ENCODE measurements at places on chromosomes 16 and 17.

GRCh38 chr17:19978805-19979211 is 1.2 kb upstream of the AKAP10 start:
- DNase-seq = no peak

- DNase-seq = no peak
These were observed 45.5 kb downstream of the CYTH1 start for GRCh38 chr17:78736526-78737079.

DNA sequence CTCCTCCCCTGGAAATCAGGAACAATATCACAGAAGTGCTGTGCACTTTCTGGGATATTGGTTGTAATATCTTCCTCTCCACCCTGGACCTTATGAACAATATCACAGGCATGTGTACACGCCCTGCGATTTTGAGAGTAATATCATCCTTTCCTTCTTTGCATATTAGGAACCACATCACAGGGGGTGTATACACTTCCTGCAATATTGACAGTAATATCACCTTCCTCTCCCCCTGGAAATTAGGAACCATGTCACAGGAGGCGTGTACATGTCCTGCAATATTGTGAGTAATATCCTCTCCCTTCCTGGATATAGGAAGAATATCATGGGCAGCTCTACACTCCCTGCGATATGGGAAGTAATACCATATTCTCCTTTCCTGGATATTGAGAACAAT is 14.2 kb upstream of the TEKT5 start:
- DNase-seq = no peak

- no peak for DNase-seq
These were observed 49.7 kb downstream of the TOX3 start for GRCh38 chr16:52497067-52497816.

GRCh38 chr17:79073706-79074088 is 927 bp upstream of the ENGASE start:
- no peak for DNase-seq

GRCh38 chr16:50114357-50115129 is 38.6 kb upstream of the TENT4B start:
- DNase-seq = no peak

GRCh38 chr17:41800601-41801373 is 11.0 kb downstream of the P3H4 start:
- DNase-seq = no peak

DNA sequence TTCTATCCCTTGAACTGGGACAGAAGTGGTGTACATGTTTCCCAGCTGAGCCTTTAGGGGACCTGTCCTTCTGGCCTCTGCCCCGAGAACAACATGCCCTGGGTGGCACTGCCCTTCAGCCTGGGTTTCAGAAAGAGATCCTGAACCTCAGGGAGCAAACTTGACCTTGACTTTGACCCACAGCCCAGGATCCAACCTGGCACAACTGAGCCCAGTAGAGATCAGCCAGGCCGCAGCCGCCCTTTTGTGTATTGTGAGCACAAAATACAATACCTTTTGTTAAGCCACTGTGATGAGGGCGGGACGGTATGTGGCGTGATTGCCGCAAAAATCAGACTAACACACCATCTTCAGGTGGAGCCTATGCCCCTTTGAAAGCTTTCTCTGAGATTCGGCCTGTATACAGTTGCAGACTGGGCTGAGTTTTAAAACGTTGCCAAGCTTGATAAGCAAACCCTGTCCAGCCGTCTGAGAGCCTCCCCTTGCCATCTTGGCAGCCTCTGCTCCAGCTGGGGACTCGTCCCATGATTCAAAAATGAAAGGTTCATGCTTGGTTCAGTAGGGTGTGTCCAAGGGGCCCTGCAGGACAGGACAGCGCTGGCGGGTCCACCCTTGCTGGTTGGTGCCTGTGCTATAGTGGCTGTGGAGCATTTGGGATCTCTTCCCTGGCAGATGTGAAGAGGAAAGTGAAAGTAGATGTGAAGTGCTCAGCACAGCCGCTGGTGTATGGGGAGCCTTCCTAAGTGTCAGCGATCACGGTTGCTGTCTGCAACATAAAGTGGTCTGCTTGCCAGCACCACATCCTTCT is 40.3 kb downstream of the FOXL1 start:
- no peak for DNase-seq

DNA sequence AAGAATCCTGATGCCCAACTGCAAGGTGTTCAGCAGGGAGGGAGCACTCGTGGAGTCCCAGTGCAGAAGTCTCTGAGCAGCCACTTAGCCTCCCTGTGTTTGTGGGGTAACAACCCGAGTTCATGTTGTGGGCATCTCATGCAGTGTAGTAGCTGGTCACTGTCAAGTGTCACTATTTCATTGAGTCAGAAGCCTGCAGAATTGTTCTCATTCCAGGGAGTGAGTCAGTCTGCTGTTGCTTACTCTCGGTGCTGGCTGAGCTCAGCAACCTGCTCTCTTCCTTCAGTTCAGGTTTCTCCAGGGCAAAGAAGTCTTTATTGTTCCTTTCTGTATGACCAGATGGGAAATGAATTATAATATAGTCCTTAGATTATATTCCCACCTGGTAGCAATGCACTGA is 24.1 kb downstream of the HMOX2 start:
- DNase-seq = no peak

Data from GM12892 (cell line).